Inflammatory macrophage treated with lipopolysaccharide for 4 hours (primary cell): ENCODE measurements at places on chromosomes 16 and 17.

DNA sequence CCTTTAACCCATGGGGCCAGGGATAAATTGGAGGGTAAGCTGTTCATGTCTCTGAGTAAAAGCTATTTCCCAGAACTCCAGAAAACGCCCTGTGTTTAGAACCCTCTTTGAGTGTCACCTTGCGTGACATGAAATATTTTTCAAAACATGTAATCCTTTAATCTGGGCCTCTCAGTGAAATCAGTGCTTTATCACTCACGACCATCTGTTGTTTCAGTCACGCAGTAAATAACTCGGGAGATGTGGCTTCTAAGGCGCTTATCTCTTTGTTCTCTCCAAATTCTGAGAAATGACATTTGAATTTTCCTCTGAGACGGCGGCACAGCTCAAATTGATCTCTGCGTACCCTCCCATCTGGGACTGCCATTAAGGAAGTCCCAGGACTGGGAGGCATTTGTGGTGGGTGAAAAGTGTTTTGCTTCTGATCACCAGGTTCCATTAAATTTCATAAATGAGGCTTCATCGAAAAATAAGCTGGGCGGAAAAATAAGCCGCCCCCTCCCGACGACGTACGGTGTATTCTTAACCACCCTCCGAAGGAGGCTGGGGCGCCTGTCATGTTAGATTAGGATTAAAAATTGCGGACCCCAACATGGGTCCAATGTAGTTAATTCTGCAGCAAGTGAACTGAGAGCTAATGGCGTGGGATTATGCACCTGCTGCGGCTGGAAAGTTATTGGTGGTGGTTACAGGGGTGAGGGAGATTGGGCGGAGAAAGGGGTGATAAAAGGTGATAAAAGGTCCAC is 12.7 kb downstream of the WFDC1 start:
- DNase-seq: no peak

DNA sequence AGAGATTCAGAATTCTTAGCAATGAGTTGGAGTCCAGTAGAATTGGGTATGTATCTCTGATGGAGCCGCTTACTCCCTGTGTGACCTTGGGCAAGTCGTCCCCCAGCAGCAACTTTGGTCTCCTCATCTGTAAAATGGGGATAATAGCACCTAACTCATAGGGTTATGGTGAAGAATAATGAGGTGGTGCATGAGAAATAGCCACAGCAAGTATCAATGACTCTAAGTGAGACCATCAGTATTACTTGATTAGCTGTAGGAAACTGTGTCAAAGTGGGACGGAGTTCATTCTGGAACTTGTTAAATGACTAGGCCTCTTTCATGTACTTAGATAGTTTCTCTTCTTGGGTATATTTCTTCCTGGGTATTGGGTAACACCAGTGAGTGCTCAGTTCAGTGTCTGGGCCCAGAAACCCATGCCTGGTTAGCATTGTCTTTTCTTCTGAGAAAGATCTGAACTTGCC is 6.4 kb downstream of the PRKCB start:
- peak; percentile 64 for DNase-seq

DNA sequence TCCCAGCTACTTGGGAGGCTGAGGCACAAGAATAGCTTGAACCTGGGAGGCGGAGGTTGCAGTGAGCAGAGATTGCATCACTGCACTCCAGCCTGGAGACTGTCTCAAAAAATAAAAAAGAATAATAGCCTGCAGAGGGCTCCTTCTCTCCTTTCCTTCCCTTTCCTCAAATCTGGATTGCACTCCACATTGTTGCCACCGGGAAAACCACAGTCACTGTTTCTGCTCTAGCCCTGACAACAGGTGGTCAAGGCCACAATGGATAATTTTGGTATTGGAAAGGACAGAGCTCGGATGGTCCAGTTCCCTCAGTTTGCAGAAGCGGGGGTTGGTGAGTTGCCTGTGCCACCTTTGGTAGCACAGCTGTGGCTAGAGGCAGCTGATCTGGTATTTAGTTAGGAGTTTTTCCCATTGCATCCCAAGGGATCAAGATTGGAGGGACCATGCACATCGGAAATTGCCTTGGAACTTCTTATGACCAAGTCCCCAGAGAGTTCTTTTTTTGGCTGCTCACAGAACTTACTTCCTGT is 44.7 kb upstream of the PRSS54 start:
- DNase-seq: no peak

DNA sequence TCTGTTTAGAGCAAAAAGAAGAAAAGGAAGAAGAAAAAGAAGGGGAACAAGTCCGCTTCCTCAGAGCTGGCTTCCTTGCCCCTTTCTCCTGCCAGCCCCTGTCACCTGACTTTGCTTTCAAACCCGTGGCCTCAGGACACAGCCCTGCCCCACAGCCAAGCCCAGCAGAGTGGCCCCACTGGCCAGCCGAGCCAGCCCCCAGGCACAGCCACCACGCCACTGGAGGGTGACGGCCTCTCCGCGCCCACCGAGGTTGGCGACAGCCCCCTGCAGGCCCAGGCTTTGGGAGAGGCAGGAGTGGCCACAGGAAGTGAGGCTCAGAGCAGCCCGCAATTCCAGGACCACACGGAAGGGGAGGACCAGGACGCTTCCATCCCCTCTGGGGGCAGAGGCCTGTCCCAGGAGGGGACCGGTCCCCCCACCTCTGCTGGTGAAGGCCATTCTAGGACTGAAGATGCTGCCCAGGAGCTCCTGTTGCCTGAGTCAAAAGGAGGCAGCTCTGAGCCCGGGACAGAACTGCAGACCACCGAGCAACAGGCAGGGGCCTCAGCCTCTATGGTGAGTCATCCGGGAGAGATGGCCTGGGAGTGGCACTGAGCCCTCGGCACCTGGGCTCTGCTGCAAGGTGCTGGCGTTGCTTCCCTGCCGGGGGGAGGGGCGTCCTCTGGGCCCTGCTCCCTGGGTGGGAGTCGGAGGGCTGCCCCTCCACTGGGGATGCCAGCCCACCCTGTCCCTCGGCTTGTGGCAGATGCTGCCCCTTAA is 27.3 kb downstream of the RNF213 start:
- no peak for DNase-seq

GRCh38 chr17:66466840-66467367 is 164.5 kb downstream of the PRKCA start:
- peak; percentile 92 for DNase-seq

GRCh38 chr16:76389126-76389525 is 111.9 kb downstream of the CNTNAP4 start:
- no peak for DNase-seq

DNA sequence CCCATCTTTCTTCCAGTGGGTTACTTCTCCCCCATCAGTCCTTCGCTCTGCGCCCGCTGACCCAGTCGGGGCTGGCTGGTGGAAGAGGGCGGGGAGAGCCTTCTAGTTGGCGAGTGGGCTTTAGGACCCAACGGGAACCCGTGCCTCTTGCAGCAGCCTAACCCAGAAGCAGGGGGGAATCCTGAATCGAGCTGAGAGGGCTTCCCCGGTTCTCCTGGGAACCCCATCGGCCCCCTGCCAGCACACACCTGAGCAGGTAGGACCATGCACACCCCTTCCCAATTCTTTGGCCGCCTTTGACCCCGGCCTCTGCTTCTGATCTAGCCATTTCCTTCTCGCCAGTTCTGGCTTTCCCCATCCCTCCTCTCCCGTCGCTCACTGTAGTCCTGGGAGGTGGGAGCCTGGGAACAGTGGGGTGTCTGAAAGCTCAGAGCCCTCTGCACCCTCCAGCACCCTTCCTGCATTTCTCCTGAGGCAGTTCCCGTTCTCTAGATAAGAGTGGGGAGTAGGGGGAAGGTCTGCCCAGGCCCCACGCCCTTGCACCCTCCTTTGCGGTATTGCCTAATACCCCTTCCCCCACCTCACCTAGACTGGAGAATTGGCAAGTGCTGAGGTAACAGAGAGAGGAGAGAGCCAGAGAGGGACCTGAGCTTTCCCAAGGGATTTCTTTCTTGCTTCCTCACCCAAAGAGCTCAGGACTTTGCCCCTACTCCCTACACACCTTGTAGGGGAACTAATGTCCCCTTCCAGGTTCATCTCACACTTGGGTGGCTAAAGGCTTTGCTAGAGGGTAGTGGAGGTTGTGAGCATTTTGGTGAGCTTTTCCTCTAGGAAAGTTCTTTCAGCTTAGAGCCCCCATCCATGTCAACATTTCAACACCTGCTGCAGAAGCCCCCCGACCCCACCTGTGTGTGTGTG is at the start of gene RARA:
Gene RARA (plus strand): TSS at position 150 of the 918 bp plus-strand sequence. CDS start 22,039 bp downstream, outside the sequence.
- DNase-seq: peak; percentile 31

DNA sequence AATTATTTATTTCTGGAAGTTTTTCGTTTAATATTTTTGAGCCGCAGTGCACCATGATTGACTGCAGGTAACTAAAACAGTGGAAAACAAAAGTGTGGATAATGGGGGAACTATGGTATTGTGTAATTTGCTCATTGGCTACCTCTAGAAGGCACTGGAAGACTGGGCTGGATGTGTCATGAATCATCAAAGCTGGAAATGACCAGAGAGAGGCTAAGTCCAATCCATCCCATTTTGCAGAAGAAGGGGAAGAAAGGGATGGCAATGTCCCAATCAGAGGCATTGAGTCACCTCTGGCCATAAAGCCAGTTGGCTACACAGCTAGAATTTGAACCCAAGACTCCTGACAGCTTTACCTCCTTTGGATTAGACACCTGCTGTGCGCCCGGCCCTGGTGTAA is 29.3 kb downstream of the GLP2R start:
- no peak for DNase-seq

- no peak for DNase-seq
Measured at GRCh38 chr17:2402544-2402943, 1.7 kb upstream of the MNT start.

DNA sequence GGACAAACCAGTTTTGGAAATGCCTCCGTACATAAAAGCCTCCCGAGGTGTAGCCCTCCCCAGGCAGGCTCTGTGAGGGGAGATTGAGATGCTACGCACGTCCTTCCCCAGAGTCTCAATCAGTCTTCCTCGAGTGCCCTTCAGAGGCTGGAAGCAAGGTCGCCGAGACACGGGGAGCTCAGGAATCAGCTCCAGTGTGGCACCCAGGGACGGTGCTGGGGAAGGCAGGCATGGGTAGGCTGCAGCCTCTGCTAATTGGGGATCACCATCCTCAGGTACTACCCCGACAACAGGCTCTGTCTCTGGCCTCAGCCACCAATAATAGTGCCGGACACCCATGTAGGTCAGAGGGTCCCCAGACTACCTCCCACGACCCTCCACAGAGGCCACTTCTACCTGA is 28.1 kb upstream of the GSG1L start:
- no peak for DNase-seq

DNA sequence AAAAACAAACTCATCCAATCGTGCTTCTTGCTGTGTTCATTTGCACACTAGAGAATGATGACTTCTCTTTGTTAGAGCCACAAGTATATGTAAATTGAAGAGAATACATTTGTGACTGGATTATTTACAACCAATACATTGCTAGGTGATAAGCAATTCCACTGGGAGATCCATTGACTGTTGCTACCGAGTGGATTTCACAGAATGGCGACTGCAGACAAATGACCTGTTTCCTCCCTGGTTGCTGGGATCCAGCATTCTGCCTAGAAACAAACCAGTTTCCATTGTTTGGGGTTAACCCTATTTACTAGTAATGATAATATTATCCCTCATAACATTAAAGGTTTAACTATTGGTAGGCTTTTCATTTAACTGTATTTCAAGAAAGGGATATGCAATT is 36.9 kb upstream of the CPHXL start:
- DNase-seq: no peak

- DNase-seq: peak; percentile 75
Measured at GRCh38 chr17:8016632-8017424, 14.4 kb downstream of the GUCY2D start.

DNA sequence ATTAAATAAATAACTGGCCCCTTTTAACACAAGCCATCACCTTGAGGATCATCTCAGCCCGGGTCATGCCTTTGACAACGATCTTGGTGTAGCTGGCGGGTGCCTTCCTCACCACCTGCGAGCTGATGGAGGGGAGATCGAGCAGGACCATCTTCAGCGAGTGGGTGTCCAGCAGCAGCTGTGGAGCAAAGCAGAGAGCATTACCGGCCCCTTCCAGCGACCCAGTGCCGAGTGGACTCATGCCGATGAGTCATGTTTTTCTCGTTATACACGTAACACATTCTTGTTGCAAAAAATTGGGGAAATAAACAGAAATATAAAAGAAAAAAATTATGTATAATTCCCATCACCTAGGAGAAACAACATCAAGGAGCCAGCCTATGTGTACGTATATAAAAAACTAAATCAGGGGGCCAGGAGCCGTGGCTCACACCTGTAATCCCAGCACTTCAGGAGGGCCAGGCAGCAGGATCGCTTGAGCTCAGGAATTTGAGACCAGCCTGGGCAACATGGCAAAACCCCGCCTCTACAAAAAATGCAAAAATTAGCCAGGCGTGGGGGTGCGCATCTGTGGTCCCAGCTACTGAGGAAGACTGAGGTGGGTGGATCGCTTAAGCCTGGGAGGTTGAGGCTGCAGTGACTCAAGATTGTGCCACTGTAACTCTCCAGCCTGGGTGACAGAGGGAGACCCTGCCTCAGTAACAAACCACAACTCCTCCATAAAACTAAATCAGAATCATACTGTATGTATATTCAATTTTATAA is 169.1 kb upstream of the RPH3AL start:
- DNase-seq: no peak

DNA sequence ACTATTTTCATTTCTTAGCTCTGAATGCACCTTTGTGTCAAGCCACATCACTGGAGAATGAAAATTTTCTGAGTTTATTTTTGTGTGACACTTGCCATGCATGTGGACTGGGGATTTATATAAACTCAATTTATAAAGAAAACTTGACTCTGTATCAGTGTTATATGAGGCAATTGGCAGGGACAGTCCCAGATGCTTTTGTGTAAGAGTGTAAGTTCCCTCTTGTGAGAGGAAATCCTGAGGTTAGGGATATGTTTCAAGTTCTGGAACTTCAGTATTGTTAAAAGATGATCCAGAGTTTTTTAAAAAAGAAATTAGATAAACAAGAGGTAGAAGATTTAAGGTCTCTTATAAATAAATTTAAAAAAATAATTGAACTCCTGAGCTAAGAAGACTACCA is 10.9 kb upstream of the CCL8 start:
- peak; percentile 93 for DNase-seq

DNA sequence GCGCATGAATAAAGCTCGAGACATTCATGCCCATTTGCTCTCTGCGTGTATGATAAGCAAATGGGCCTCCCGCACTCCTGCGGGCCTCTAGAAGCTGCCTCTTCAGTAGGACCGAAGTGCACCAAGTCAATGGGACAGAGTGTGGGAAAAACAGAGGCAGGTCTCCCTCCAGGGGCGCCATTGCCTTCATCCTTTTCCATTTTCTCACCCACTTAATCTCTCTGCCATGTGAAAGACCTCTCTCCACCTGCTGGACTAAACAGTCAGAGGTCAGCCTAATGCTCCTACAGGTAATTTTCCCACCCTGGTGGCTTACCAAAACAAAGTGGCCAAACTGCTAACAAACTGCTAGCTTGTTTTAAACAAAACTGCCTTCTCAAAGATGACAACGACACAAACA is 210.9 kb downstream of the ZFHX3 start:
- no peak for DNase-seq

GRCh38 chr16:318628-319027 is 33.9 kb downstream of the AXIN1 start:
- no peak for DNase-seq
